ENCODE measurements at places on chromosomes 13 and 19.

DNA sequence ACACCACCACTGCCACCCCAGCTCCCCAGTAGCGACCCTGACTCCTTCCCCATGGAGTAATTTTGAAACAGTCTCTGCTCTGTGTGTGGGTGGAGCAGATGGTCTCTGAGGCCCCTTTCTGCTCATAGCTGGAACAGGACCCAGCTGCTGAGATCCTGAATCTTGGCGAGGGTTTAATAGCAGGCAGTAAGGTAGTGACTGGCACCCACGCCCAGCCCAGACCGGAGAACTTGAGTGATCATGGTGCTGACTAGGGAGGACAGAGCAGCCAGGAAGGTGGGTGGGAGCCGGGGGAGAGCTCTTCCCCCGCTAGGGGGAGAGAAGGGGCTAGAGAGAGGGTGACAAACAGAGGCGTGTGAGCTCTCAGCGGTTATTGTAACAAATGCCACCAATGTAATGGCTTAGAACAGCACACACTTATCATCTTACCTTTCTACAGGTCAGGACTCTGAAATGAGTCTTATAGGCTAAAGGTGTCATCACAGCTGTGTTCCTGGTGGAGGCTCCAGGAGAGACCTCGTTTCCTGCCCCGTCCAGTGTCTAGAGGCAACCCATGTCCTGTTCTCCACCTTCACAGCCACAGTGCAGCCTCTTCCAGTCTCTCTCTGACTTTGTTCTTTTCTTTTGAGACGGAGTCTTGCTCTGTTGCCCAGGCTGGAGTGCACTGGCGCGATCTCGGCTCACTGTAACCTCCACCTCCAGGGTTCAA is 7.2 kb upstream of the ACER1 start:
- DNase-seq: no peak
- no peaks in the 10 kb centered on the region for H3K4me1 ChIP-seq
- H3K4me3 ChIP-seq: no peak overlapping the region
- no peak overlapping the region for H3K27ac ChIP-seq
- H3K36me3 ChIP-seq: no peaks in the 10 kb centered on the region

- no peak overlapping the region for H3K27ac ChIP-seq
- peaks cover 79% of the 10 kb centered on the region for H3K36me3 ChIP-seq
These were observed 128.3 kb upstream of the MCF2L start for GRCh38 chr13:112840472-112841302.

GRCh38 chr19:42254089-42254849 is 659 bp downstream of the ERF start:
- H3K27ac ChIP-seq: peak overlapping the region; percentile 98
- DNase-seq: peak; percentile 83
- no peaks in the 10 kb centered on the region for H3K27me3 ChIP-seq
- H3K4me3 ChIP-seq: peak overlapping the region; percentile 98

DNA sequence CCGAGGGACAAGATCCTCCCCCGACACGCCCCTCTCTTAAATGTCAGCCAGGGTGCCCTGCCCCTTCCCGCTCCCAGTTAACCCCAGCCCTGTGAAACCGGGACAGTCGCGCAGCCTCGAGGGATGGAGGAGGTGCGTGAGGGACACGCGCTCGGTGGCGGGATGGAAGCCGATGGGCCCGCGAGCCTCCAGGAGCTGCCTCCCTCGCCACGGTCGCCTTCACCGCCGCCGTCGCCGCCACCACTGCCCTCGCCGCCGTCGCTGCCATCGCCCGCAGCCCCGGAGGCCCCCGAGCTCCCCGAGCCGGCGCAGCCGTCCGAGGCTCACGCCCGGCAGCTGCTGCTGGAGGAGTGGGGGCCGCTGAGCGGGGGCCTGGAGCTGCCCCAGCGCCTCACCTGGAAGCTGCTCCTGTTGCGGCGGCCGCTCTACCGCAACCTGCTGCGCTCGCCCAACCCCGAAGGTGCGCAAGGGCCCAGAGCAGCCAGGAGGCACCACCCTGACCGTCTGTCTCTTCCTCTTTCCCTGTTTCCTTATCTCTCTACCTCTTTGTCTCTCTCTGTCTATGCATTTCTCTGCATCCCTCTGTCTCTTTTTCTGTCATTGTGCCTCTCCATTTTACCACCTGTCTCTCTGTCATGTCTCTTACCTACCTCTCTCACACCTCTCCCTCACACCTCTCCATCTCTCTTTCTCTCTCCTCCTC is at the start of gene NCCRP1:
Gene NCCRP1, plus strand, starts transcription at position 105 of the 703 bp plus-strand sequence. Its CDS starts 19 bp downstream, at position 124.
- no peak within 1 kb of the TSS for H3K27ac ChIP-seq
- DNase-seq: no peak

DNA sequence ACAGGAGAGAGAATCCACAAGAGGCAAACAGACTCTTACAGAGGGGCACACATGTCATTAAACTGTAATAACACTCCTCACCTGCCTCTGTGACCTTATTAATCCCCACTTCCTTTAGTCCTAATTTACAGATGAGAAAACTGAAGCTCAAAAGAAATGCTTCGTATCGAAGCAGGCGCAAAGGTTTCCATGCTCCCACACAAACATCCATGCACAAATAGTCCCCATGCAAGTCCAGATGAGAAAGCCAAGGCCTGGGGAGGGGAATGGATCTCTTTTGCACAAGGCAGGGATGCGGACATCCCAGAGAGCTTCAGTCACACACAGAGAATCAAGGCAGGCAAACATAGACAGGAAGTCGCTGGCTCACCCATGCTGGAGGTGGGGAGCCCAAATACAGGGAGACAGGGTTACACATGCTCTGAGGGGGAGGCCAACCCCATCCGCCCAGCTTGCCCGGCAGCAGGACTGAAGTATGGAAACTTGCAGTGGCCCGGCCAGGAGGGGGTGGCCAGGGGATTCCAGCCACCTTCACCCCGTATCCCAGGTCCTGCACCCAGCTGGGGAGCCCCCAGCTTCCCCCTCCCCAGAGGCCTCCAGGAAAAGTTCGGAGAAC is 468 bp downstream of the S1PR5 start:
- H3K4me3 ChIP-seq: no peak overlapping the region
- H3K36me3 ChIP-seq: no peaks in the 10 kb centered on the region
- H3K27ac ChIP-seq: no peak overlapping the region

- no peaks in the 10 kb centered on the region for H3K27me3 ChIP-seq
- no peaks in the 10 kb centered on the region for H3K4me1 ChIP-seq
- no peaks in the 10 kb centered on the region for H3K36me3 ChIP-seq
- no peak overlapping the region for H3K27ac ChIP-seq
- H3K4me3 ChIP-seq: no peak overlapping the region
These were observed 12.2 kb downstream of the SMAD9 start for GRCh38 chr13:36907821-36908220.

DNA sequence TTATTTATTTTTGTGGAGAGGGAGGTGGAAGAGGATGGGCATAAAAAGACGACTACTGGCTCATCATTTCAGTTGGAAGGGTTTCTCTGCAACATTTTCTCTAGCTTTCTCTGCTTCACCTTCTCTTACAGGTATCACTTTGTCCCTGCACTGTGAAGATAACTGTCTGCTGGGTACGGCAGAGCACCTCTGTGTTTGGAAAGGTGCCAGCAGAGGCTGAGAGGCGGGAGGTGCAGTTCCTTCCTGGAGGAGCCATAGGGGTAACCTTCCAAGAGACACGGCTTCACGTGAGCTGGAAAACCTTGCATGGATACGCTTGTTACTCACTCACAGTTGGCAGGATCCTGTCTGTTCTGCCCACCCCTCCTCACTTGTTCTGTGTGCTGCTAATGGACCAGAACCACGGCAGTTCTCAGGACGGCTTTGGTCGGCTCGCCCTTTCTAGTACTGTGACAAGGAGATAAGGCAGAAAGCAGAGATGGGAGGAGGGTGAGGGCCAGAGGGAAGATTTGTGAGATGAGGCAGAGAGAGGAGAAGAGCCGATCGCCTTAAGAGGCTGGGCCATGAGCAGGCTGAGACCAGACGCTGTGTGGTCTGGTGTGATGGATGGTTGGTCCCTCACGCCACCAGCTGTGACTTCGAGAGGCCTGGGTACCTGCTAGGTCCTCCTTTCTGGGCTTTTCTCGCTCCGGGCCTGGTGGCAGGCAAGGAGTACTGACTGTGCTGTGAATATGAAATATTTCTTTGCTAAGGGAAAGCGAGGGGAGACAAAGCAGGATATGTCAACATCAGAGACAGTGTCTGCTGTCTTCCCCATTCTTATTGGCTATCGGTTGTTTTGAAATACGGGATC is 66.8 kb downstream of the MRPL57 start:
- peak overlapping the region; percentile 88 for H3K27ac ChIP-seq
- no peaks in the 10 kb centered on the region for H3K27me3 ChIP-seq
- no peaks in the 10 kb centered on the region for H3K36me3 ChIP-seq
- H3K4me1 ChIP-seq: peaks cover 43% of the 10 kb centered on the region
- H3K4me3 ChIP-seq: no peak overlapping the region

GRCh38 chr13:51840917-51841316 is 4.1 kb downstream of the TMEM272 start:
- no peak for DNase-seq
- peaks cover 3% of the 10 kb centered on the region for H3K27me3 ChIP-seq
- H3K4me1 ChIP-seq: peaks cover 5% of the 10 kb centered on the region
- no peak overlapping the region for H3K4me3 ChIP-seq

DNA sequence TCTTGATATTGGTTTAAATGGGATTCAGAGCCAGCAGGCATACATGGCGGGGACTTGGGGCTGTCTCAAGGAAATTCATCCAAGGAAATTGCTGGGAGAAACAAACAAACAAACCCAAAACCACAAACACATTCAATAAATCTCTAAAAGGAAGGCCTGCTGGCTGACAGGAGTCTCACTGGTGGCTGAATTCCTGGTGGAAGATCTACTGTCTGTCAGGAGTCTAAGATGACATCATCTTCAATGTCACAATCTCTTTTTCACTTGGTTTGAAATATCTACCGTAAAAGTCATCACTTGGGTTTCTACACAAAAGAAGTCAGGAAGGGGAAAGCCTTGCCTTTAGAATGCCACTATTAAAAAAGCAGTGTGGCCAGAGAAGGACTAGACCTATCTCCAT is 87.9 kb downstream of the KLF5 start:
- H3K27me3 ChIP-seq: no peaks in the 10 kb centered on the region
- no peaks in the 10 kb centered on the region for H3K36me3 ChIP-seq
- DNase-seq: no peak
- no peaks in the 10 kb centered on the region for H3K4me1 ChIP-seq

- H3K36me3 ChIP-seq: no peaks in the 10 kb centered on the region
- H3K4me3 ChIP-seq: no peak overlapping the region
- no peaks in the 10 kb centered on the region for H3K27me3 ChIP-seq
- no peaks in the 10 kb centered on the region for H3K4me1 ChIP-seq
- no peak overlapping the region for H3K27ac ChIP-seq
These were observed 710.0 kb upstream of the ARGLU1 start for GRCh38 chr13:107277911-107278310.

DNA sequence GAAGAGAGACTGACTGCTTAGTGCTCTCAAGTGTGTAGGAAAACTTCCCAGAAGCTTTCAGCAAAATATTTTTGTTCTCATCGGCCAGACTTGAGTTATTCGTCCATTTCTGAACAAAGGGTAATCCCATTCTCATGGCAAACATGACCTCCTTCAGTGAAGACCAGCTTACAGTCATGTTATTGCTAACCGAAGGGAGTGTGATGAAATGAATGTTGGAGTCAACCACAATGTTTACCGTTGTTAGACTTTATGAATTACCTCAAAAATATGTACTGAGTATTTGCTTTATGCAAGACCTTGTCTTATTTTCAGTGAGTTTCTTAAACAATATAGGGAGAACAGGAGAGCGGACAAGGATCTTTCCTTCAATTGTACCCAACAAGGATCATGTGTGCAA is 228.6 kb downstream of the LMO7 start:
- no peak overlapping the region for H3K27ac ChIP-seq
- H3K27me3 ChIP-seq: no peaks in the 10 kb centered on the region
- H3K4me1 ChIP-seq: no peaks in the 10 kb centered on the region

- H3K4me1 ChIP-seq: no peaks in the 10 kb centered on the region
- DNase-seq: no peak
- no peak overlapping the region for H3K4me3 ChIP-seq
- H3K36me3 ChIP-seq: no peaks in the 10 kb centered on the region
- peaks cover 5% of the 10 kb centered on the region for H3K27me3 ChIP-seq
- H3K27ac ChIP-seq: no peak overlapping the region
These were observed 52.0 kb downstream of the DCT start for GRCh38 chr13:94427313-94427953.

GRCh38 chr13:98468929-98469328 is 108.0 kb downstream of the STK24 start:
- no peaks in the 10 kb centered on the region for H3K27me3 ChIP-seq
- DNase-seq: no peak
- peaks cover 89% of the 10 kb centered on the region for H3K36me3 ChIP-seq
- H3K4me1 ChIP-seq: no peaks in the 10 kb centered on the region
- no peak overlapping the region for H3K4me3 ChIP-seq

DNA sequence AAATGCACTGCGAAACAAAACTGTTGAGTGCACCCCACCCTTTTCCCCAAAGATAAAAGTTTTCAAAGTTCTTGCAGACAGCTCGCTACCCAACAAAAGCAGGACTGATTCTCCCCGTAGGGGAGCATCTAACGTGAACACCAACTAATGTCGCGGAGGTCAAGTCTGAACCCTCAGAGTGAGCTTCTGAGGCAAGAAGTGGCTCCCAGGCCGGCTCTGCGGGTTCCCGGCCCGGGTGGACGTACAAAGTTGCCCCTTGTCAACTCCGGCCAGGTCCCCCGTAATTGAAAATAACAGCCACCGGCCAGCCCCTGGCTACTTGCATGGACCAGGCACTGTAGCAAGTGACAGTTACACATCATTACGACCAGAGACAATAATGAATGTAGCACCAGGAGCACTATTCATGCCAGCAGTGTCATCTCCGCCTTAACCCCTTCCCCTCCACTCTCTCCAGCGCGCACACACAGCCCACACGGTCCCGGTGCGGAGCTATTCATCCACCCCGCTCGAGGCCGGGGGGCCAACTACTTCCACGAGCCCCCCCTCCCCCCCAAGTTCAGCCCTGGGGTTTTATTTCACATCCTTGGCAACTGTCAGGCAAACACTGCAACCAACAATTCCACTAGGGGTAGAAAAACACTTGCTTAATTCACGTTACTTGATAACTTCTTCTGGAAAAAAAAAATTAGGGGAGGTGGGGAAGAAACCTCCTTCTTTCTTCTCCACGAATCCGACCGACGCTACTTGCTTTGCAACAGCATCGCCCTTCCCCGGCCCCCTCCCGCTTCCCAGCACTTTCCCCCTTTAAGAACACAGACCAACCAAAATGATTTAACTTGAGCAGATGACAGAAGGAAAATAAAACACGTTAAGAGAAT is 1.2 kb downstream of the KLF12 start:
- DNase-seq: peak; percentile 49
- peak overlapping the region; percentile 85 for H3K4me3 ChIP-seq
- H3K27ac ChIP-seq: peak overlapping the region; percentile 90
- peaks cover 52% of the 10 kb centered on the region for H3K4me1 ChIP-seq
- no peaks in the 10 kb centered on the region for H3K27me3 ChIP-seq

DNA sequence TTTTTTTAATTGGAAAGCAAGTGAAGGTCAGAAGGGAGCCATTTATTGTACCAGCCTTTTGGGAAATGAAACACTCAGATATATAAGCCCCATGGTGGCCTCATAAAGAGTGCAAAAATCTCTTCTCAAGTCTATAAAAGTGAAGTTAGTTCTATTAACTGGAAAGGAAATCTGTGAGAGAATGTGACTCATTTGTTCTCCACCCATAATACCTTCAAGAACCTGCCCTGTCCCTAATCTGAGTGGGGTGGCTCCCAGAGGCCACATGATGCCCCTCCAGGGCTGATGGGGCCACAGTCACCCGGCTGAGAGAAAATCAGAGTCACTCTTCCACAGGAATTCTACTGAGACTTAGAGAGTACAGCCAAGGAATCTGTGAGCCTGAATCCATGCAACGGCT is 65.8 kb upstream of the SERP2 start:
- peaks cover 48% of the 10 kb centered on the region for H3K4me1 ChIP-seq
- no peak overlapping the region for H3K27ac ChIP-seq
- DNase-seq: no peak
